ENCODE measurements at places on chromosomes 13 and 19.
A peak's percentile ranks its signal among the peaks of the same experiment; 100 is the strongest.

DNA sequence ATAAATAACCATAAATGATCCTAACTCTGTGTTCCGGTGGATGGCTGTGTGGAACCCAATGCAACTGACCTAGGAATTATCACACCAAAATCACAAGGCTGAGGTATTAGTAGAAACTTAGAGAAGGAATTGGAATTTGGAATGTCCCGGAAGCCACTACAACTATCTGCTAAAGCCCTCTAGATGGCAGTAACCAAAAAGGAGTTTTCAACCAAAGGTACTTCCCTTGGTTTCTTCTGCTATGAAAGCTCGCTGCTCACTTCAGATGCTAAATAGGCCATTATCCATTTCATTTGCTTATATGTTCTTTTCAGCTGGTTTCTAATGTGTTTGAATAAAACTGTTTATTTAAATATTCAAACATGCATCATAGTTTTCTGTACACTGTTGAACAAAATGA is 1589.1 kb upstream of the SPRY2 start:
- no peak for DNase-seq

DNA sequence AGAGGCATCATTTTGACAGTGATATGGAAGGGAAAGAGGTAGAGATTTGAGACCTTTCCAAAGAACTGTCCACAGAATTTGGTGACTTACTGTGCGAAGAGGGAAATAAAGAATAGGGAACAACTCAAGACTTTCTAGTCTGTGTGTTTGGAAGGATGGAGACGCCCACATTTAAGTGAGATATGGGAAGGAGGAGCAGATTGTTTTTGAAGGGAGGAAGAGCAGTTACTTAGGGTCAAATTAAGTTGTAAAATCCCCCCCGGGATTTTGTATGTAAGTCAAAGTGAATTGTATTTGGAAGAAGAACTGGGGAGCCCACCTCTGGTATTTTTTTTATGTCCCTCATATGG is 1.2 kb downstream of the USPL1 start:
- DNase-seq = no peak

GRCh38 chr13:51397262-51397941 is 55.4 kb downstream of the INTS6 start:
- DNase-seq = no peak

GRCh38 chr13:106520251-106521054 is 15.0 kb downstream of the EFNB2 start:
- DNase-seq = no peak

- no peak for DNase-seq
Observed at GRCh38 chr13:112742583-112742982, 52.7 kb downstream of the ATP11A start.

- no peak for DNase-seq
Observed at GRCh38 chr13:28129911-28130693, 8.2 kb upstream of the PAN3 start.

DNA sequence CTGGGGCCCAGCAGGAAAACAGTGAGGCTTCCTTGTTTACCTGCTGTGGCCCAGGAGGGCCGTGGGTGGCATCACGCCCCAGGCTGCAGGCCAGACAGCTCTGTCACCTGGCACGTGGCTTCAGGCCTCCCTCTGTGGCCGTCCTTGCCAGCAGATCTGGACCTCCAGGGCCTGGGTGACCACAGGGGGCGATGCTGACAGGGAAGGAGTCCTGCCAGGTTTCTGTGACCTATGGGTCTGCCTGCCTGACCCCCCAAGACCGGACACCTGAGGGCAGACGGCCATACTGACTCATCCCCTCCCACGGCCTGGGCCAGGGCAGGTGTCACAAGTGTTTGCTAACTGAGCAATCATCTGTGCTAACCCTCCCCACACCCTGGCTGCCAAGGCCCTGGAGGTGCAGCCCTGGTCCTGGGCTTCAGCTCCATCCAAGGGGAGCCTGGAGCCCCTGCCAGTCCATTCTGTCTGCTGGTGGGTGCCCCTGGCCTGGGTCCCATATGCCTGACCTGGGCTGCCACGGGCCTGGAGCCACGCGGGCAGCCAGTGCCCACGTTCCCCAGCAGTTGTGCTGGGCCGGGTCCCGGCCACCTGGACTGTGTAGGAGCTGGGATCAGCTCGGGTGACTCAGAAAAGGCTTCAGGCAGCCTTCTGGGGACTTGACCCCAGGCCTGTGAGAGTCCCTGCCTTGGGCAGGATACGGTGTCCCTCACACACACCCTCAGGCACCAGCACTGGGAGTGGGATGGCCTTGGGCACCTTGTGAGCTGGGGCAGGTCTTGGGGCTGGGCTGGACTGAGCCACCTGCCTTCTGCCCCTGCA is 3.7 kb downstream of the CDC34 start:
- DNase-seq = no peak

GRCh38 chr13:73767747-73768315 is 366.4 kb downstream of the KLF12 start:
- DNase-seq = peak; percentile 38
